ENCODE measurements at places on chromosomes 13 and 19. TPM values are rescaled to one million over a fixed set of nuclear protein-coding genes. Genes with fewer than 3 reads are reported as not detected.
A peak's percentile ranks its signal among the peaks of the same experiment; 100 is the strongest.

The APOC4 gene
- 2.7 TPM for total RNA-seq

DNA sequence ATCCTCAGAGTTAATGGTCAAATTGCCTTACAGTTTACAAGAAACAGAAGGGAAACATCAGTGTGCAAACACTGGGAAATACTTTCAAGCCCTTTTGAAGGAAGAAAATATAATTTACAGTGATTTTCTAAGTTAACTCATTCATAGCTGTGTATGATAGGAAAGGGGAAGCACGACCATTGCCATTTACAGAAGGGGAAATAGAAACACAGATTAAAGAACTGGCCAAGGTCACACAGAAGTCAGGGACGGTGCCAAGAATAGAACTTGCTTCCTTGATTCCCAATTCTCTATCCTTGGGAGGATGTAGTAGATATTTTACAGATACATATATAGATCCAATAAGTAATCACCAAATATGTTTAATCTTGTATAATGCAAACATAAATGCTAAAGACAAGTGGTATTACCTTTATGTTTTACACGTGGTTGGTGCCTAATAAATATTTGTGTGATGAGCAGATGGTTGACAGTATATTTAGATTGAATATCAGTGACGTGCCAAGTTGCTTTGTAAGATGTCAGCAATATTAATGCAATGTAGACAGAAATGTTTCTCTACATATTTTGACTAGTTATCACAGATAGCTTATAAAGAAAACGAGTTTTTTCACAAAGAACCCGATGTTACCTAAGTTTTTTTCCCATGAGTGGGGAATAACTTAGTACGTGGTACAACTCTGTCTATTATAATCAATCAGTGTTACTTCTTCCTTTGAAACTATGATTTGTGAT lies 73.1 kb downstream of the FLT1 start:
- no peak for DNase-seq
- H3K27ac ChIP-seq: no peak overlapping the region
- H3K27me3 ChIP-seq: no peaks in the 10 kb centered on the region
- peaks cover 26% of the 10 kb centered on the region for H3K4me1 ChIP-seq
- H3K4me3 ChIP-seq: no peak overlapping the region
- peaks cover 6% of the 10 kb centered on the region for H3K36me3 ChIP-seq

The F10 gene
- total RNA-seq: 7.4 TPM

- peaks cover 23% of the 10 kb centered on the region for H3K4me1 ChIP-seq
- no peak overlapping the region for H3K4me3 ChIP-seq
- no peak for DNase-seq
- no peak overlapping the region for H3K27ac ChIP-seq
Measured at GRCh38 chr19:41566001-41566400, 10.0 kb upstream of the CEACAM21 start.

GRCh38 chr19:47315125-47315821 lies 5.6 kb downstream of the C5AR1 start:
- no peak overlapping the region for H3K4me3 ChIP-seq
- H3K27ac ChIP-seq: peak overlapping the region; percentile 78
- DNase-seq: peak; percentile 92

DNA sequence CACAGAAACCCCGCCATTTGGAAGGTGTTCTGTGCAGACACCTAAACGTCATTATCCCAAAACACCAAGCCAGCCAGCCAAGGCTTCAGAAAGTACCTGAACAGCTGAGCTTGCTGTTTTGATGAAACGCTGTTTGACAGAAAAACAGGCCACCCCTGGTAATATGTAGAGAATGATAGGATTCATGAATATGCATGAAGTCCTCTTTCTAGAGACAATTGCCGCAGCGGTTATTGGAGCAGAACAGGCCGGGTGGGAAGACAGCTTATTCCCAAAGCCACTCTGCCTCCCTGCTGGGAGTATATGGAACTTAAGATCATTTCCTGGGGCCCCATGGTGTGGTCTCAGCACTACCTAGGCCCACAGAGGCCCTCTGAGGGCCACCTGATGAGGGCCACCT lies 229.5 kb downstream of the UQCRFS1 start:
- DNase-seq: no peak
- no peaks in the 10 kb centered on the region for H3K4me1 ChIP-seq
- no peak overlapping the region for H3K4me3 ChIP-seq
- no peaks in the 10 kb centered on the region for H3K36me3 ChIP-seq
- no peak overlapping the region for H3K27ac ChIP-seq

GRCh38 chr19:38711726-38712153 lies 32.5 kb downstream of the CAPN12 start:
- H3K4me3 ChIP-seq: no peak overlapping the region
- peaks cover 100% of the 10 kb centered on the region for H3K36me3 ChIP-seq
- peak; percentile 81 for DNase-seq
- H3K27me3 ChIP-seq: no peaks in the 10 kb centered on the region
- H3K4me1 ChIP-seq: peaks cover 54% of the 10 kb centered on the region
- H3K27ac ChIP-seq: peak overlapping the region; percentile 26

DNA sequence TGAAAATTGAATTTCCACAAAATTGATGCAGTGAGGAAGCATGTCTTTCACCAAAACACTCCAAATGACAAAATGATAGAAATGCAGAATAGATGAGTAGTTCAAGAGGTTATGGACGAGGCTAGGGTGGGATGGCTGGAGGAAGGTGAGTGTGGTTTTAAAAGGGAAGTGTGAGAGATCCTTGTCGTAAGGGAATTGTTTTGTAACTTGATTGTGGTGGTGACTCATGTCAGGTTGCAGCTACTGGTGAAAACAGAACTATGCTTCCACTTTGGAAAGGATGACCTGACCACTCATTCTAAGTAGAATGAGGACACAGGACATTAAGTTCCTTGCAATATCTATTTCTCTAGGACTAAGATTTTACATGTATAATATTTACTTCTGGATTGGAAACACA lies 345.7 kb downstream of the MTUS2 start:
- H3K4me3 ChIP-seq: no peak overlapping the region
- no peaks in the 10 kb centered on the region for H3K4me1 ChIP-seq
- H3K36me3 ChIP-seq: no peaks in the 10 kb centered on the region
- no peak for DNase-seq

GRCh38 chr13:97834250-97834649 lies 119.2 kb upstream of the IPO5 start:
- no peaks in the 10 kb centered on the region for H3K4me1 ChIP-seq
- no peak overlapping the region for H3K27ac ChIP-seq
- no peak for DNase-seq
- H3K27me3 ChIP-seq: no peaks in the 10 kb centered on the region
- H3K36me3 ChIP-seq: no peaks in the 10 kb centered on the region

DNA sequence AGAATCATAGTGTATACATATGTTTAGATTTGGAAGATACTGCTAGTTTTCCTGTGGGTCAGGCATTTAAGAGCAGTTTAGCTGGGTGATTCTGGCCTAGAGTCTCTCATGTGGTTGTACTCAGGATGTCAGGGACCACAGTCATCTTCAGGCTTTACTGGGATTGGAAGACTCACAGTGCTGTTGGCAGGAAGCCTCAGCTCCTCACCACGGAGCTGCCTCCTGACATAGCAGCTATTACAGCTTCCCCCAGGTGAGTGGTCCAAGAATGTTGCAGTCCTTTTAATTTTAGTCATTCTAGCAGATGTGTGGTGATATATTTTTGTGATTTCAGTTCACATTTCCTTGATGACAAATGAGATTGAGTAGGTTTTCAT lies 16.9 kb upstream of the GPR18 start:
- H3K4me1 ChIP-seq: peaks cover 2% of the 10 kb centered on the region
- H3K36me3 ChIP-seq: no peaks in the 10 kb centered on the region
- H3K27ac ChIP-seq: no peak overlapping the region
- no peaks in the 10 kb centered on the region for H3K27me3 ChIP-seq

The LGALS7B gene
- total RNA-seq: not detected

- H3K4me3 ChIP-seq: no peak overlapping the region
- no peaks in the 10 kb centered on the region for H3K36me3 ChIP-seq
- no peak overlapping the region for H3K27ac ChIP-seq
- DNase-seq: no peak
- no peaks in the 10 kb centered on the region for H3K27me3 ChIP-seq
Measured at GRCh38 chr19:7883796-7884570, 4.3 kb upstream of the LRRC8E start.

DNA sequence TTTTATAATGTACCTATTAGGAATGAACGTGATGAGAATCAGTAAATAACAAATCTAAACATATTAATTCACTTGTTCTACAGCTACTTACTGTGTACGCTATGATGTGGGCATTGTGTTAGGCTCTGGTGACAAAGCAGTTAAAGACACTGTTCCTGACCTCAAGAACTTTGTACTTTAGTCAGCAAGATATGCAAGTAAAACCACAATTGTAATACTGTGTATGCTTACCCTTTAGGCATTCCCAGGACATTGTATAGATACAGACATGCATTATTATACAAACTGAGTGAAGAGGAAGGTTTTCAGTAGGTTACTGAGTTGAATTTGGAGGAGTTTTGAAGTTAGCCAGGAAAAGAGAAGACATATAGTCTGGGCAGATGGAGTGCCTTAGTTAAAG lies 435.8 kb downstream of the HS6ST3 start:
- H3K36me3 ChIP-seq: no peaks in the 10 kb centered on the region
- H3K27ac ChIP-seq: no peak overlapping the region
- H3K27me3 ChIP-seq: no peaks in the 10 kb centered on the region
- no peak for DNase-seq
- H3K4me3 ChIP-seq: no peak overlapping the region
- H3K4me1 ChIP-seq: no peaks in the 10 kb centered on the region

The ZNF525 gene
- 11.1 TPM for total RNA-seq

The TMEM238 gene
- total RNA-seq: 44.0 TPM

DNA sequence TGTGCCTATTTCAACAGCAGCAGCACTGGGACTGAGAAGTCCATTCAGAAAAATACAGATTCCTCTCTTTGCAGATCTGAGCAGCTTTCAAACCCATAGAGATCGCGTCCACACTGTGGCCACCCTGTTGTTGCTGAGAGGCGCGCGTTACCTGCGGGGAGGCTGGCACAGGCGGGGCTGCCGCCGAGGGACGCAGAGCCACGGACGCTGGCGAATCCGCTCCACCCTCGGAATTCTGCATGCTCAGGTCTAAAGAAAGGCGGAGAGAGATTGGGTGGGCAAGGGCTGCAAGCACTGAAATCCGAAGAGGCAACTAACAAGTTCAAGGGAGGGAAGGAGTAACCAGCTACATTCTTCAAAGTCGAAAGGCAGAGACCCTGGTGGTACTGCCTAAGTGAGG lies 63.0 kb downstream of the RFX2 start:
- peaks cover 15% of the 10 kb centered on the region for H3K4me1 ChIP-seq
- no peaks in the 10 kb centered on the region for H3K27me3 ChIP-seq
- H3K36me3 ChIP-seq: peaks cover 15% of the 10 kb centered on the region

The SIAH3 gene
- under 0.01 TPM for total RNA-seq

- no peak overlapping the region for H3K4me3 ChIP-seq
- H3K4me1 ChIP-seq: peaks cover 10% of the 10 kb centered on the region
- DNase-seq: no peak
- no peaks in the 10 kb centered on the region for H3K27me3 ChIP-seq
- H3K36me3 ChIP-seq: no peaks in the 10 kb centered on the region
Measured at GRCh38 chr13:32663660-32664059, 77.4 kb downstream of the PDS5B start.

GRCh38 chr13:34608331-34608730 lies 333.7 kb upstream of the NBEA start:
- H3K27ac ChIP-seq: no peak overlapping the region
- no peak for DNase-seq
- H3K36me3 ChIP-seq: no peaks in the 10 kb centered on the region
- no peaks in the 10 kb centered on the region for H3K27me3 ChIP-seq
- H3K4me1 ChIP-seq: no peaks in the 10 kb centered on the region
- no peak overlapping the region for H3K4me3 ChIP-seq

- H3K4me3 ChIP-seq: no peak overlapping the region
- DNase-seq: no peak
- H3K27me3 ChIP-seq: no peaks in the 10 kb centered on the region
- H3K4me1 ChIP-seq: peaks cover 15% of the 10 kb centered on the region
- no peak overlapping the region for H3K27ac ChIP-seq
Measured at GRCh38 chr13:23701186-23701585, 131.0 kb downstream of the TNFRSF19 start.

The RDH8 gene
- total RNA-seq: not detected

DNA sequence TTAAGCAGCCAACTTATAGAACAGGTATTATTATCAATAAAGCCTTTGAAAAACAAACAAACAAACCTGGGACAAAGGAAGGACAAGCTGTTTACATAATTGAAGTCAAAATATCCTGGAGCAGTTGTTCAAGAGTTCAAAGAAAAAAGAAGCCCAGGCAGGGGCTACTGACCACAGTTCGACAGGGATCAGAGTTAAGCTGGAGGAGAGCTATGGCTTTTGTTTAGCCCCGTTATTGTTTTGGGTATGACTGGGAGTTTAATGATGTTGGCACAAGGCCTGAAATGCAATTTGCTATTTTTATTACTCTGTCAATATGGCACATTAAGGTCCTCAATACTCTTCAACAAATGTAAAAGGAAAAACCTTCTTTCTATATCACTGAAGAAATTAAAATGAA lies 624.4 kb upstream of the KLHL1 start:
- no peaks in the 10 kb centered on the region for H3K4me1 ChIP-seq
- DNase-seq: no peak
- H3K27me3 ChIP-seq: no peaks in the 10 kb centered on the region
- no peak overlapping the region for H3K4me3 ChIP-seq

GRCh38 chr19:21713761-21714160 lies 53.6 kb downstream of the ZNF100 start:
- no peaks in the 10 kb centered on the region for H3K4me1 ChIP-seq
- no peak overlapping the region for H3K4me3 ChIP-seq
- no peaks in the 10 kb centered on the region for H3K27me3 ChIP-seq
- no peak for DNase-seq
- H3K27ac ChIP-seq: no peak overlapping the region

DNA sequence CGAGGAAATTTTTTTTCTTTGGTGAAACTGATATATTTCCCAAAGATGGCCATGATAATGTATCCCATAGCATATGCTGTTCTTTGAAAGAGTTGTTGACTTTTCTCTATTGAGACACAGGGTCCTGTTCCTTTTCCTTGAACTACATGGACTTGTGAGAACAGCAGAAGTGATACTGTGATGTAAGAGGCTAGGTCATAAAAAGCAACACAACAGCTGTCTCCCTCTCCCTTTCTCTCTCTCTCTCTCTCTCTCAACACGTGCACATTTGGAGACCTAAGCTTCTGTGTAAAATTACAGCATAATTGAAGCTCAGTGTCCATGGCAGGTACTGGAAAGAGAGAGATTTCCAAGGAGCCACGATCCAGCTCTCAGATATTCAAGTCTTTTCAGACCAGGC lies 1712.4 kb downstream of the EFNB2 start:
- no peak overlapping the region for H3K27ac ChIP-seq
- H3K4me3 ChIP-seq: no peak overlapping the region
- H3K27me3 ChIP-seq: no peaks in the 10 kb centered on the region
- DNase-seq: no peak
- H3K36me3 ChIP-seq: no peaks in the 10 kb centered on the region
- H3K4me1 ChIP-seq: no peaks in the 10 kb centered on the region

- H3K27me3 ChIP-seq: no peaks in the 10 kb centered on the region
- H3K27ac ChIP-seq: no peak overlapping the region
- DNase-seq: no peak
- H3K4me3 ChIP-seq: no peak overlapping the region
Measured at GRCh38 chr13:52665325-52665724, 12.7 kb downstream of the SUGT1 start.

DNA sequence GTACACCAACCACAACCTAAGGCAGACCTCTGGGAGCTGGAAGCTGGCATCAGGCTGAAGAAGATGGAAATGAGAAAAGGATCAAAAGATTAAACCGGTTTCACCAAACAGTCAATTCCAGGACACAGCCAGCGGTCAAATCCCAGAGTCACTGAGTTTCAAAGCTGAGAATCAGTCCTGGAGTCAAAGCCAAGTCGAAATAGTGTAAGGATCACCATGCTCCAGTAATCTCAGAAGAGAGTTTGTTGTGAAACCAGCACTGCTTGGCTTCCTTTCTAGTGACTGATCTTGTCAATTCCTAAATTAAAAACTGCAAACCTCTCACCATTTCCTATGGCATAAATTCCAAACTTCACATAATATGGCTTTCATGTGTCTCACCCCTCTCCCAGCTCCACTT lies 198.8 kb downstream of the GPC6 start:
- DNase-seq: no peak
- H3K27ac ChIP-seq: no peak overlapping the region
- no peak overlapping the region for H3K4me3 ChIP-seq
- no peaks in the 10 kb centered on the region for H3K27me3 ChIP-seq
